ENCODE measurements at places on chromosomes 11 and 22. TPM values are rescaled to one million over a fixed set of nuclear protein-coding genes. Genes with fewer than 3 reads are reported as not detected.

Gene MMP8
- 0.13 TPM for total RNA-seq

Gene MS4A1
- total RNA-seq, result 0.22 TPM

GRCh38 chr22:43159484-43160178 is 8.3 kb downstream of the TSPO start:
- no peak for DNase-seq

- DNase-seq, result peak; percentile 71
These were observed 358.3 kb downstream of the NXPE2 start for GRCh38 chr11:115036406-115037180.

DNA sequence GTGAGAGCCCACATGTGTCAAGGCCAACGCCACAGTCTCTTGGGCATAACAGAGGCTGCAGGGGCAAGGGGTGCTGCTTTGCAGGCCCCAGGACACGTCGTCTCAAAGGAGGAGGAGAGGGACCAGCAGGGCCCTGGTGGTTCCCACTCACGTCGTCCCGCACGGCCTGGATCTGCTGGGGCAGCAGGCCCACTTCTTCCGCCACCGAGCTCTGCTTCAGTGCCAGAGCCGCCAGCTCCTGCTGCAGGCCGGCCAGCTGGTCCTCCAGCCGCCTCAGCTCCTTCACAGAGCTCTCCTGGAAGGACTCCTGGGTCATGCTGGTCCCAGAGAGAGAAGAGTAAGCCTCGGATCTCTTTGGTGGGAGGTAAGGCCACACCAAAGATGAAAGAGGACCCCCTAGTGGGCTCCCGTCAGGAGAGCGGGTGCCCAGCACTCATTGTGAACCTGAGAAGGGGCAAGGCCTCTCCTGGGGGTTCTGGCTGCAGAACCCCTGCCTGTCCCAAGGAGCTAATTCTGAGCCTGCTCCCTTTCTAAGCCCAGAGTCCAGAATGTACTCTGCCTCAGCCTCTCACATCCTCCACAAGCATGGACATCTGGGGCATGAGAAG is 15.6 kb downstream of the SUN2 start:
- no peak for DNase-seq

- no peak for DNase-seq
These were observed 32.8 kb upstream of the LDLRAD3 start for GRCh38 chr11:35911013-35911412.

All from muscle of leg (tissue), 16 donors.